ENCODE measurements at places on chromosomes 5 and 9. TPM values are rescaled to one million over a fixed set of nuclear protein-coding genes. Genes with fewer than 3 reads are reported as not detected.

DNA sequence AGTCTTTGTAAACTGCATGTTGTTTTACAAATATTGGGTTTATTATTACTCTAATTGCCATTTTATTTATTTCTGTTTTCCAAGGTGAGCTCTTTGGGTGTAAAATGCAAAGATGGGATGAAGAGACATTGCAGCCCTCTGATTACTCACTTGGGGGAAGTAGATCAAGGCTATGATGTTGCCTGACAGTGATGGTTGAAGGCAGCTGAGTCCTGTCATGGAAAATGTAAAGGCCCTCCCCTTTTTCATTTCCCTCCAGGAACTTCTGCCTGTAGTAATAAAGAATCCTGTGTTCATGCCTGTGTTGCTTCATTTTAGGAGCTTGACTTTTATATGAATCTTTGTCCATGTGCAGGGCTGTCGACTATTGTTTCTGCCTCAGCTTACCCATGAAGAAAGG, 605.4 kb upstream of the CLINT1 start:
- no peaks in the 10 kb centered on the region for H3K36me3 ChIP-seq

DNA sequence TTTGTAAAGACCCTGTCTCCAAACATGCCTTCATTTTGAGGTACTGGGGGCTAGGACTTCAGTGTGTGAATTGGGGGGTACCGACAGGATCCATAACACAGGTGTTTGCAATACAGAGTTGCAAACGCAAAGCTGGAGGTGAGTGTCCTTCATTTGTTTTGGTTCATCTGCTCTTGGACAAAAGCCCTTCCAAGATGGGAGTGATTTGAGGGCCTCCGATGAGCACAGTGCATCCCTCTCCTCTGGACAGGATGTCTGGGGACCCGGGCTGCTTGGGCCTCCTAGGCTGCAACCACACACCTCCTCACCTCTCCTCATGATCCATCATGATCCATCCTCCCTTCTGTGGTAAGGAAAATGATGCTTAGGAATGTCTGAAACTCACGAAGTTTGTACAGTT, 23.8 kb downstream of the FGD3 start:
- no peak overlapping the region for H3K27ac ChIP-seq
- H3K27me3 ChIP-seq: no peaks in the 10 kb centered on the region
- DNase-seq: no peak
- no peaks in the 10 kb centered on the region for H3K36me3 ChIP-seq
- no peaks in the 10 kb centered on the region for H3K4me1 ChIP-seq

DNA sequence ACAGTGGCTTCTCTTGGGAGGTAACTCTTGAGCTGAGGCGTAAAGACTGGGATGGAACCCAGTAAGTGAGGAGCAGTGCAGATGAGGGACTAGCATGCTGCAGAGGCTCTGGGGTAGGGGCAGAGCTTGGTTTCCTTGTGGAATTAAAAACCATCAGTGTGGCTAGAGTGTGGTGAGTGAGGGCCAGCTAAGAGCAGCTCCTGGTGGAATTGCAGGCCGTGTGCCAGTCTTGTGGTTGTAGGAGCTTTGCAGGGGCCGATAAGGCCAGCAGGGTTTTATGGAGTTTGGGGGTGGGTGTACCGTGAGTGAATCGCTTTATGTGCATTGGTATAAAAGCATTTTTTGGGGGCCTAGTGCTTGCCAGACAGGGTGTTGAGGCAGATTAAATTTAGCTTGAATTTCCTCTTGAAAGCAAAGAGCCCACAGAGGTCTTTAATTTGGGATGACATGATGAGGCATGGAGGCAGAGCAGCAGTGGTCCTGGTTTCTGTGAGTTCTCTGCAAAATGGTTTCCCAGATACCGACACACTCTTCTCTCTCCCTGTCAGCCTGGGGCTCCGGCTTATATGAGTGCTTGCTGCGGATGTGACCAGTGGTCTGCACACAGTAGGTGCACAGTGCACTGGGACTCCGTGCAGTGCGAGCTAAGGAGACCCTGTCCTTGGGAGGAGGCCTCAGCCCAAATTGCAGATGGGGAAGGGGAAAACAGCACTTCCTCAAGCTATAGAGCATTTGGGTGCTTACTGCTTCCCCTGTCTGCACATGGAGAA, 176.4 kb upstream of the PITX1 start:
- H3K4me1 ChIP-seq: peaks cover 49% of the 10 kb centered on the region
- no peaks in the 10 kb centered on the region for H3K27me3 ChIP-seq
- H3K4me3 ChIP-seq: no peak overlapping the region

DNA sequence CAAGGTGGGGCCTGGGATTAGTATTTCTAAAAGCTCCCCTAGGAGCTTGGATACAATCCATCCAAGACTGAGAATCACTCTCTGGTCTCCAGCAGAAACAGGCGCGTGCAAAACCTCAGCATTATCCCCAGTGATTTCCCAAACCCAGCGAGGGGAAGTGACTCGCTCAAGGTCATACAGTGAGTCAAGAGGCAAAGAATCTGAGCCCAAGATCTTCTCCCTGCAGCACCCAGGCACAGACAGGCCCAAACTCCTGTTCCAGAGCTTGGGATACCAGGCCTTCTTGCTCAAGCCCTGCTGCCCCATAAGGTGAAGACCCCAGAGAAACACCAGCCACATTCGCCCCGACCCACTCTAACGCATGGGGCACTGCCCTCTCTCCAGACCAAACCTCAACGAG, 33.2 kb downstream of the SHB start:
- no peak overlapping the region for H3K27ac ChIP-seq
- DNase-seq: no peak
- H3K4me3 ChIP-seq: no peak overlapping the region
- peaks cover 60% of the 10 kb centered on the region for H3K4me1 ChIP-seq
- no peaks in the 10 kb centered on the region for H3K36me3 ChIP-seq

- no peaks in the 10 kb centered on the region for H3K27me3 ChIP-seq
- no peaks in the 10 kb centered on the region for H3K4me1 ChIP-seq
- peak overlapping the region; percentile 81 for H3K27ac ChIP-seq
- H3K4me3 ChIP-seq: no peak overlapping the region
- H3K36me3 ChIP-seq: peaks cover 9% of the 10 kb centered on the region
These were observed 3.8 kb downstream of the TGFBI start for GRCh38 chr5:136032564-136032963.

- no peak for DNase-seq
- H3K36me3 ChIP-seq: no peaks in the 10 kb centered on the region
- no peaks in the 10 kb centered on the region for H3K4me1 ChIP-seq
- H3K27ac ChIP-seq: no peak overlapping the region
- H3K4me3 ChIP-seq: no peak overlapping the region
- no peaks in the 10 kb centered on the region for H3K27me3 ChIP-seq
These were observed 705.6 kb downstream of the SEMA5A start for GRCh38 chr5:8840237-8840636.

DNA sequence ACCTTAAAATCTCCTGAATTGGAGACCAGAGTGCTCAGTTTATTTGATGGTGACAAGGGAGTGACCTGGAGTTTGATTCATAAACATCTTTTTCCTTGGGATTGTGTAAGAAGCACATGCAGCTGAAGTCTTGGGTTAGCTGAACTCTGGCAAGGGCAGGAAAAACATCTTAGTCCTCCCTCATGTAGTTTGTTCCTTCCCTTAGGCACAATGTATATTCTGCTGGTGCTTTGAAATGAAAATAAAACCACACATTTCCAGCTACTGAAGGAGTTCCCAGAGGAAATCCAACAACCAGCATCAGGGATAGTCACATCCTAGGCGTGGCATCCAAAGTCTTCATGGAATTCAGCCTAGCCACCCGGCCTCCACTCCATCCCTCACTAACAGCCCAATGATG, 95.2 kb upstream of the PAPPA start:
- H3K27me3 ChIP-seq: no peaks in the 10 kb centered on the region
- H3K4me1 ChIP-seq: no peaks in the 10 kb centered on the region
- no peak overlapping the region for H3K4me3 ChIP-seq

- H3K4me1 ChIP-seq: no peaks in the 10 kb centered on the region
- DNase-seq: peak; percentile 91
- no peaks in the 10 kb centered on the region for H3K27me3 ChIP-seq
- peak overlapping the region; percentile 79 for H3K27ac ChIP-seq
- no peak overlapping the region for H3K4me3 ChIP-seq
These were observed 10.5 kb upstream of the SPATA31E1 start for GRCh38 chr9:87872079-87872624.

DNA sequence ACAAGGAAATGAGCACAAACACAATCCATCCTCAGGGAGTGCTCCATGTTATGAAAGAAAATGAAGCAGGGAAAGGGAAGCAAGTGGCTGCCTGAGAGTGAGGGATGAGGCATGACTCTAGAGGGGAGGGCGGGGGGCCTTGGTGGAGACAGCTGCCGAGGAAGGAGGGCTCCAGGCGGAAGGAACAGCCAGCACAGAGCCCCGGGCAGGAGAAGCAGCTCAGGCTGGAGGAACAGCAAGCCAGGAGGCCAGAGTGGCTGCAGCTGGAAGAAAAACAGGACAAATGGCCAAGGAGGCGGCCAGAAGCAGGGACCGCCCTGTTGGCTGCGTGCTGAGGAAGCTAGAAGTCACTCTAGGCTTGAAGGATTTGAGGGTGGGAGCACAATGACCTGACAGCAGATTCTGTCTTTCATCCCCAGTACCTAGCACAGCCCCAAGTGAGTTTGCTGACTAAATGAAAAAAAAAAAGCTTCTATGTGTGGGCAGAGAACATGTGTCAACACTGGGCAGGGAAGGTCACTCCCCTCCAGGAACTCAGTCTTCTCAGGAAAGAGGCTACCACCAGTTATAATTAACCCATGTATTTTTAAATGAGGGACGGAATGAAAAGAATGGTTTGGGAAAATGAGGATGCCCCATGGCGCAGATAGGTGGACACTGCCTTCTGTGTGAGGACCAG, 142.8 kb downstream of the DCP2 start:
- peak; percentile 89 for DNase-seq
- H3K4me3 ChIP-seq: no peak overlapping the region
- H3K27ac ChIP-seq: no peak overlapping the region
- no peaks in the 10 kb centered on the region for H3K36me3 ChIP-seq

GRCh38 chr5:77709993-77710685, 66.0 kb downstream of the TBCA start:
- no peaks in the 10 kb centered on the region for H3K27me3 ChIP-seq
- H3K36me3 ChIP-seq: peaks cover 31% of the 10 kb centered on the region
- no peak overlapping the region for H3K4me3 ChIP-seq
- no peaks in the 10 kb centered on the region for H3K4me1 ChIP-seq
- no peak overlapping the region for H3K27ac ChIP-seq
- no peak for DNase-seq

GRCh38 chr5:34655354-34655991, 655 bp upstream of the RAI14 start:
- no peaks in the 10 kb centered on the region for H3K27me3 ChIP-seq
- peaks cover 18% of the 10 kb centered on the region for H3K4me1 ChIP-seq
- peak overlapping the region; percentile 96 for H3K27ac ChIP-seq

DNA sequence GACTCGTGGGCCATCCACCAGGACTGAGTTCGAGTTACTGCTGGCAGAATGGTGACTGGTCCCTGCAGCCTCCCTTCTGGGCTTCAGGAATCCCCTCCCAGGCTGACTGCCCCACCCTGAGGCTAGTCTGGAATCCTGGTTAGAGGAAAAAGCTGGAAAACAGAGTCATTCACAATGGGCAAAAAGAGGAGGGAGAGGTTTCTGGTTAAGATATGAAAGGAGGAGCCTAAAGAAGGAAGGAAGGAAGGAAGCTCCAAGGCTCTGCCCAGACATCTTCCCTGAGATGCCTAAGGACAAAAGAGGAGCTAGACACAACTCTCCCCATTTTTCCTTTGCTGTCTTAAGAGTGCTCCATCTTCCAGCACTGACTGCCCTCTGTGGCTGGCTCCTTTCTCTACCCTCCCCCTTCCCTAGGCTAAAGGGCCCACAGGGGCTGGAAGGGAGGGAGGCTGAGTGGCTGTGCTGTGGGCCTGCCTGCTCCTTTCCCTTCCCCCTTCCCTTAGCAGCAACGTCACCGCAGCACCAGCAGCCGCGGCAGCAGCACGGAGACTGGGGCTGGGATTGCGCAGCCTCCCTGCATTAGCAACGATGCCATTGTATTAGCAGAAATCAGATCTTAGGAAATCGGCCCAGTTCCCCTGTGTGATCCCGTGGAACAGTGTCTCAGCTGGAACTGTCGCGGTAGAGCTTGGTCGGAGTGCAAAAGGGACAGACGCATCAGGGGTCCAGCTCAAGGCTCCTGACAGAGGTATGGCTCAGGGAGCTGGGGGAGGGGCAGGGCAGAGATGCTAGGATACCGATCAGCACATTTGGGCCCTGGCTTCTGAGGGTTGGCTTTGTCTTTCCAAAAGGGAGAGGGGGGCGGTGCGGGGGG, 48.7 kb downstream of the RUSC2 start:
- peak overlapping the region; percentile 22 for H3K4me3 ChIP-seq
- H3K27ac ChIP-seq: peak overlapping the region; percentile 88
- DNase-seq: peak; percentile 93
- no peaks in the 10 kb centered on the region for H3K36me3 ChIP-seq
- H3K27me3 ChIP-seq: no peaks in the 10 kb centered on the region
- peaks cover 73% of the 10 kb centered on the region for H3K4me1 ChIP-seq

- H3K4me1 ChIP-seq: no peaks in the 10 kb centered on the region
- H3K36me3 ChIP-seq: peaks cover 42% of the 10 kb centered on the region
- no peaks in the 10 kb centered on the region for H3K27me3 ChIP-seq
- DNase-seq: no peak
- no peak overlapping the region for H3K4me3 ChIP-seq
These were observed 5.1 kb downstream of the RPL37 start for GRCh38 chr5:40829748-40830533.

- no peak overlapping the region for H3K27ac ChIP-seq
- DNase-seq: no peak
- H3K4me1 ChIP-seq: no peaks in the 10 kb centered on the region
- H3K4me3 ChIP-seq: no peak overlapping the region
These were observed 188.8 kb upstream of the GLRA1 start for GRCh38 chr5:152113401-152113800.

- no peaks in the 10 kb centered on the region for H3K36me3 ChIP-seq
- no peak for DNase-seq
- peak overlapping the region; percentile 18 for H3K4me3 ChIP-seq
- H3K4me1 ChIP-seq: peaks cover 15% of the 10 kb centered on the region
These were observed 584.0 kb downstream of the ACTL7B start for GRCh38 chr9:108271646-108272348.

- no peak overlapping the region for H3K27ac ChIP-seq
- H3K27me3 ChIP-seq: no peaks in the 10 kb centered on the region
- H3K36me3 ChIP-seq: no peaks in the 10 kb centered on the region
- no peaks in the 10 kb centered on the region for H3K4me1 ChIP-seq
These were observed 82.3 kb upstream of the AGXT2 start for GRCh38 chr5:35129921-35130485.

EFCAB9 gene
- total RNA-seq: not detected

CCDC112 gene
- 19.4 TPM for total RNA-seq

PCDHAC2 gene
- total RNA-seq: 3.0 TPM

TAL2 gene
- total RNA-seq: not detected

PCDHB12 gene
- total RNA-seq: 7.2 TPM

ZBED3 gene
- 13.8 TPM for total RNA-seq

NRG2 gene
- 3.4 TPM for total RNA-seq

SPATA31A7 gene
- not detected for total RNA-seq

CRHBP gene
- total RNA-seq: not detected

GPBP1 gene
- total RNA-seq: 52.3 TPM
